ENCODE measurements at places on chromosomes 5 and 9.

GRCh38 chr5:93101661-93102060 lies 479.4 kb downstream of the NR2F1-AS1 start:
- no peak for DNase-seq

DNA sequence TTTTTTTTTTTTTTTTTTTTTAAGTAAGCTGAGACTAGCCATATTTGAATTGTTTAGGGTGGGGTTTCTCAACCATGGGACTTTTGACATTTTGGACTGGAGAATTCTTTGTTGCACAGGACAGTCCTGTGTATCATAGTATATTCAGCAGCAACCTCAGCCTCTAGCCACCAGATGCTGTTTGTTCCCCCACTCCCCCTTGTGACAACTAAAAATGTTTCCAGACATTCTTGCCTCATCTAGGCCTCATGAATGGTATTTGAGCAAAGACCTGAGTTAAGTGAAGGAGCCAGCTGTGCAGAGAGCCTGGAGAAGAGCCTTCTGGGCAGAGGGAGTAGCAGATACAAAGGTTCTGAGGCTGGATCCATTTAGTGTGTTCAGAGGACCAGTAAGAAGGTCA lies 155.9 kb downstream of the SGCD start:
- no peak for DNase-seq

DNA sequence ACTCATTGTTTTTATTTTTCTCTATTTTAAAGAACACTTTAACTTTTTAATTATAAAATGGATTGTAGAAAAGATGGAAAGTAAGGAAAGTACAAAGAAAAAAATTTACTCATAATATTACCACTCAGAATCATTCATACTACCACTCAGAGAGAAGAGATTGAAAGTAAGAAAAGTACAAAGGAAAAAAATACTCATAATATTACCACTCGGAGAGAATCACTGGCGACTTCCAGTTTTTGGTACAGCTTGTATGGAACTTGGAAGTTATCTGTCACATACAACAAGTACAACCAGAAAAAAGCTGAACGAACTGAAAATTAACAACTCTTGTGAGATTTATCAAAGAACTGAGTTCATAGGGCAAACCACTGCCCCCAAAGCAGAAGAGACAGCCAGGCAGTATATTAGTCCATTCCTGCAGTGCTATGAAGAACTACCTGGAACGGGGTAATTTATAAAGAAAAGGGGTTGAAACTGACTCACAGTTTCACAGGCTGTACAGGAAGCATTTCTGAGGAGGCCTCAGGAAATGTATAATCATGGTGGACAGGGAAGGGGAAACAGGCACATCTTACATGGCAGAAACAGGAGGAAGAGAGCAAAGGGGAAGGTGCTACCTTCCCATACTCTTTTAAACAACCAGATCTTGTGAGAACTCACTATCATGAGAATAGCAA lies 183.9 kb downstream of the SMARCA2 start:
- DNase-seq, result no peak

GRCh38 chr9:125360601-125361000 lies 99.0 kb downstream of the GAPVD1 start:
- DNase-seq, result no peak

GRCh38 chr5:60020457-60020856 lies 126.9 kb upstream of the PDE4D start:
- no peak for DNase-seq

DNA sequence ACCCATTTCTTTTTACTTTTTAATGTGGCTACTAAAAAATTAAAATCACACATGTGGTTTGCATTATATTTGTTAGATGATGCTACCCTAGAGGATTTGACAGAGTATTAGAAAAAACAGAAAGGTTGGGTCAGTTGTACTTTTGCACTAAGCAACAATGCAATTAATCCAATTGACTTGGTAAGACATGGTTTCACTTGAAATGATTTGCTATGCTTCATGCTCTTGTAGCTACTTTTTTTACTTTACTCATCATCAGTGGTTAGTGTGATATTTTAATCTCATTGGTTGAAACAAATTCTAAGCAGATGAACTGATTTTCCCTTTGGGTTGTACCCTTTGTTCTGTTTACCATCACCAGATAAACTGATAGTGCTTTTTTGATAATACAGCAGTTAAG lies 39.4 kb downstream of the HMHB1 start:
- DNase-seq, result no peak

- no peak for DNase-seq
Observed at GRCh38 chr5:65801352-65801783, 79.4 kb downstream of the NLN start.

DNA sequence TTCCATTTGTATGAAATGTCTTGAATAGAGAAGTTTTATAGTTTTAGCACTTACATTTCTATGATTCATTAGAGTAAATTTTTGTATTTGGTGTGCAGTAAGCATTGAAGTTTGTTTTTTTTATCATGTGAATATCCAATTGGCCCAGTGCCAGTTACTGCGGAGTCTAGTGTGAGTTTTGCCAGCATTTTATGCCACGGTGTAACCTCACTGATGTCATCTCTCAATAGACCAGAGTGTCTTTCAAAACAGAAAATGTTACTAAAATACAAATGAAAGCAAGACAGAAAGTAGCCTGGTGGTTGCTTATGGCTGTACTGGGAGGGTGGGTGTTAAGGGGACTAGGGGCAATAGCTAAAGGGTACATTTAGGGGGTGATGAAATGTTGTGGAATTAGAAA lies 62.8 kb downstream of the IPPK start:
- DNase-seq, result no peak

- DNase-seq, result no peak
Observed at GRCh38 chr9:105835721-105836120, 141.4 kb downstream of the TMEM38B start.

DNA sequence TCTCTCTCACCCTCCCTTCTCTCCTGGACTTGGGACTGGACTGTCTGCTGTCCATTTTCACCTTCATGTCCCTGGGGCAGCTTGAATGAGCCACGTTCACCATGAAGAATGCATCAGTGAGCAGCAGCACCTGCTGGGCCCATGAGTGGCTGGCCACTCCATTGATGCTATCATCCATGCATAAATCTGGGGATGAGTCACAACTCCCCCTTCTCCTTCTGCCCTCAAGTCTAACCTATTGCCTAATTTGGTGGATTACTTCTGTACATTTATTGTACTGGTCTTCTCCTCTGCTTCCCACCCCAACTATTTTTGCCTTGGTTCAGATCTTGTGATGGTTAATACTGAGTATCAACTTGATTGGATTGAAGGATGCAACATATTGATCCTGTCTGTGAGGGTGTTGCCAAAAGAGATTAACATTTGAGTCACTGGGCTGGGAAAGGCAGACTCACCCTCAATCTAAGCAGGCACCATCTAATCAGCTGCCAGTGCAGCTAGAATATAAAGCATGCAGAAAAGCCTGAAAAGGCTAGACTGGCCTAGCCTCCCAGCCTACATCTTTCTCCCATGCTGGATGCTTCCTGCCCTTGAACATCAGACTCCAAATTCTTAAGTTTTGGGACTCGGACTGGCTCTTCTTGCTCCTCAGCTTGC lies 46.7 kb downstream of the GDNF start:
- DNase-seq, result no peak

- no peak for DNase-seq
Observed at GRCh38 chr9:37468620-37469019, 3.4 kb upstream of the ZBTB5 start.

- DNase-seq, result peak; percentile 57
Observed at GRCh38 chr5:73792687-73793320, 166.8 kb downstream of the ARHGEF28 start.

DNA sequence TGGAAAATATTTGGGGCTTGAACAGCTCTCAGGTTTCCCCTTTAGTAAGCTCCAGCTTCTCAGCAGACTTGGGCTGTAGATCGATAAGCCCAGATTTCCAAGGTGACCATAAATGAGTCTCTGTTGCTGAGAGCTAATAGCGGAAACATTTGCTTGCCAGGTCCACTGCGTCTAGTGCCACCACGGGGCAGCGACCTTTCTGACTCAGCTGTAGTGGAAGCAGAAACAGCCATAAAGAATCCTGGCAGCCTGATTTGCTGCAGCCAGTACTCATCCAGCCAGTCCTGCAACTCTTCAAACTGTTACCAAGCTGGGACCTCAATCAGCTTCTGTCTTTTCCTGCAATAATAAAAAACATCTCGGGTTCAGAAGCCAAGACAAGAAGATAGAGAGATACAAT lies 241.7 kb downstream of the DOCK8 start:
- no peak for DNase-seq

- DNase-seq, result no peak
Observed at GRCh38 chr5:39517800-39518199, 93.0 kb upstream of the DAB2 start.

DNA sequence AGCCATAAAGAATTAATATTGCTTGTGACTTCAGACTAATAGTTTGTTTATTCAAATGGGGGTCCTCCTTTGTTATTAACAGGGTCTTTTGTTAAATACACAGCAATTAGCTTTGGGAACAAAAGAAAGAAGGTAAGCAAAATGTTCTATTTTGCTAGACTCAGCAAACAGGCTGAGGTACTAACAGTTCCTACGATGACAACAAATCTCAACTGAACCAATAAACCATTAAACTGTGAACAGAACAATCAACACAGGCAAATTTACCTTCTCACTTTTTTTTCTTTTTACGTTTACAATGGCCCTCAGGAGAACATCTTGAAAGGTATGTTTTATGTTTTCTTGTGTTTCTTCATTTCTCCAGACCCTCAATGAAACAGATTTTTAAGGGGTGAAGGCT lies 207.2 kb downstream of the NFIB start:
- DNase-seq, result no peak

GRCh38 chr5:146589028-146589345 lies 73.0 kb upstream of the GPR151 start:
- no peak for DNase-seq

DNA sequence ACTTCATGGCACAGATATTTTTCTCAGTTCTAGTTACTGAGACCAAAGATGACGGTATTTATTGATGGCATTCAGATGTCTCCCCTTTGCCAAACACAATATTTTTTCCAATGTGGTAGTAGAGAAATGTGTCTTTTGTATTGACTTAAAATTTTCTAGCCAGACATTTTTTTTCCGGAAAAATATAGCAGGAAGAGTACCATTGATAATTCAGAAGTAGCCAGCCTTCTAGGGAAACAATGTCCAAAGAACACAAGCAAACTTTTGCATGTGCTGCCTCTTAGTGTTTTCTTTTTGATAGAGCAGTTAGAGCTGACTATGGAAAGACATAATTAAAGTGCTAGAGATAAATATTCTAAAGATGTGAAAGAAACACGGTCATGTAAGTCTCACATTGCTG lies 231.4 kb downstream of the MARCHF11 start:
- DNase-seq, result no peak

DNA sequence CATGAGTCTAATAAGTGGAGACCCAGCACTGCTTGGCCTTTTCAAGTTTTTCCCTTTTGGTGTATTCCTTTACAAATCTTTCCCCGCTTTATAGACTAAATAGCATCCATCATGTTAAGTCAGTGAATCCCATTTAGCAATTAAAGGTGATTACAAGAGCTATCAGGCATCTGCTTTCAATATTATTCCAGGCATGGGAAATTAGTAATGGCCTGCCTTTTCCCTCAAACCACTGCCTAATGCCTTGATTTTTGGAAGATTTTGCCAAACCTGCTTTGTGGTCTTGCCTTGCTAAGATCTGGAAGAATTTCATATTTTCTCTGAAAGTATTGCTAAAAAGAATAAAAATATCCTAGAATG lies 102.8 kb upstream of the GNA14 start:
- DNase-seq, result no peak

GRCh38 chr9:25129537-25129936 lies 548.7 kb downstream of the TUSC1 start:
- no peak for DNase-seq

DNA sequence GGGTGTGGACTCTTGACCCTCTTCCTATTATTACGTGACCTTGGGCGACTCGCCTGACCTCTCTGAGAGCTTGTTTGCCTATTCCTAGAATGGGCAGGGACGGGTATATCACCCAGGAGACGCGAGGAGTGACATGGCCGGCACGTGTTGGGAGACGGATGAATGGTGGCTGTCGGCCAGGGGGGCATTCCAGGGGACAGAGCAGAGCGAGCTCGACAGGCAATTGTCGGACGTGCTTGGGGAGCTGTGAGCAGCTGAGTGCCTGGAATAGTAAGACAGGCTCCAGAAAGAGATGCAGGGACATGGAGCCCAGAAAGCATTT lies 29.3 kb upstream of the UNC5A start:
- no peak for DNase-seq

GRCh38 chr9:27462434-27462833 lies 61.7 kb upstream of the IFNK start:
- no peak for DNase-seq

- no peak for DNase-seq
Observed at GRCh38 chr9:128162215-128163026, 2.4 kb downstream of the BBLN start.

GRCh38 chr9:113564498-113565237 lies 101.1 kb downstream of the RGS3 start:
- no peak for DNase-seq

- no peak for DNase-seq
Observed at GRCh38 chr9:89678396-89679015, 73.7 kb downstream of the GADD45G start.

DNA sequence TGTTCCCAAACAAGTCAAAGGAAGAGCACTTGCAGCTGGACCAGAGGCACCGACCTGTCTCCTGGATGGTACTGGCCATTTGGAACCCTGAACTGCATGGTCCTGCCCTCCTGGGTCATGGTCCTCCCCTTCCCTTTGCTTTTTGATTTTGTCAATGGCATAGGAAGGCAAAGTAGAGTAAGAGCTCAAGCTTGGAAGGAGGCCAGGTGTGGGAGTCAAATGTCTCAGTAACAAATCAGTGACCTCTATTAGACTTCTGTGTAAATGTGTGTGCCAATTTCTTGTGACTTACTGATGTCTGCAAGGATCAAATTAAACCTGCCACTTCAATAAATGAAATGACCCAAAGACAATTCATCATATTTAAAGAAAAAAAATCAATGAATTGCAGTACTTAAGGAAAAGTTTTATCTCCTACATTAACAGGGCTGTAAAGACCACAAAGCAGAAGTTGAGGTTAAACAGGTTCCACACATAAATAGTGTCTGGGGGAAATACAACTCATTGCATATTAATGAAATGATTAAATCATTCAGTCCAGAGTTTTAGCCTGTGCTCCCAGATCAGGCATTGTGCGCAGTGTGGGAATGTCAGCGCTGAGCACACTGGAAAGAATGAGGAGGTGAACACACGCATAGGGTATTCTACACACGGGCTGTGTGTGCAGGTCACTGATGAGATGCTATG lies 32.7 kb downstream of the OSMR start:
- no peak for DNase-seq

DNA sequence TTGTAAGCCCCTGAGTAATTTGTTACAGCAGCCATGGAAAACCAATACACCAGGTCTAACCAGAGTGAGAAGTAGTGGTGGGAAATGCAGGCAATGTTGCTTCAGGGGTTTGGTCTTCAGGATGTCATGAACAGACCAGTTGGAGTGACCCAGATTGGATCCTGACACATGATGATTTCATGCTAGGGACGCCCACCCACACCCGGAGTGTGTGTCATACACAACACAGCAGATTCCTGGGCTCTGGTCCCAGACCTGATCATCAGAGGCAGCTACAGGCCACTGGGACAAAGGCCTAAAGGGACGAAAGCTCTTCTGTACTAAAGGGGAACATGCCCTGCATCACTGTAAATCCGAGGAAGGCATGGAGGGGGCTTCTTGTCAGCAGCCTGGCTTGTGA lies 194.2 kb downstream of the NSG2 start:
- DNase-seq, result no peak

GRCh38 chr9:123395689-123396511 lies 39.9 kb downstream of the CRB2 start:
- DNase-seq, result no peak
